ENCODE measurements at places on chromosomes 13 and 19.

- no peak for DNase-seq
Measured at GRCh38 chr13:46640843-46641242, 87.9 kb downstream of the LRCH1 start.

DNA sequence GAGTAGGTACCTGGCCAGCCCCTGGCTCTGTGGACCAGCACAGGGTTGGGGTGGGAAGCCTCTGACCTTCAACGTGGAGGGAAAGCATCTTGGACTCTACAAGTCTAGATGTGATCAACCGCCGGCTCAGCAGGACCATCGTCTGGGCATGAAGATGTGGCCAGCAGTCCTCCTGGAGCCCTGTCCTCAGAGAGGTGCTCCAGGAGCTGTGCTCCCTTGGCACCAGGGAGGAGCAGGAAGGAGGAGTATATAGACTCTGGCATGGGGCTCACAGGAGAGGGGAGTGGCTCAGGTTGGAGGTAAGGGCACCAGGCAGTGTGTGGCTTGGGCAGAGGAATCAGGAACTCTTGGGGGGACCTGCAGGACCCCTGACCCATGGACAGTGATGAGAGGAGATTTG, 18.3 kb upstream of the ISYNA1 start:
- no peak for DNase-seq

- no peak for DNase-seq
Measured at GRCh38 chr13:113531041-113531873, 40.7 kb upstream of the DCUN1D2 start.

GRCh38 chr13:51425410-51426042, 27.3 kb downstream of the INTS6 start:
- DNase-seq, result no peak

- peak; percentile 49 for DNase-seq
Measured at GRCh38 chr13:27997904-27998522, 9.5 kb upstream of the URAD start.

DNA sequence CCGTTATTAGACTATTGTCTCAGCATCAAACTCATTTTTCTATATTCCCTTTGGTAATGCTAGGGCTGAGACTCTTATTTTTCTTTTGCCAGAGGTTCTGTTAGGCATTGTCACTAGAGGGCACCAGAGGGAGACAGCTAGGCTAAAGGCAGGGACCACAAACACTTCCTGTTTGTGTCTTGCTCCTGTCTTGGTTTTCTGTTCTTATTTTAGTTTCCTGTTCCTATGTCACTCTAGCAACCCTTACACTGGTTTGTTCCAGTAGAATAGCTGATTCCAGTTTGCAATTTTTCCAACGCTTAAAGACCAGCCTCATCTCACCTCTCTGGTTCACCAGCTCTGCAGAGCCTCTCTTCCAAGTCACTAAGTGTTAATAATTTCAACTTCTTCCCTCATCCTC, 772.0 kb downstream of the DIAPH3 start:
- peak; percentile 65 for DNase-seq

- DNase-seq, result no peak
Measured at GRCh38 chr19:40413291-40413845, at the start of gene PRX. Gene PRX (minus strand): TSS chr19:40413378. CDS start chr19:40407932, 5,446 bp downstream.

DNA sequence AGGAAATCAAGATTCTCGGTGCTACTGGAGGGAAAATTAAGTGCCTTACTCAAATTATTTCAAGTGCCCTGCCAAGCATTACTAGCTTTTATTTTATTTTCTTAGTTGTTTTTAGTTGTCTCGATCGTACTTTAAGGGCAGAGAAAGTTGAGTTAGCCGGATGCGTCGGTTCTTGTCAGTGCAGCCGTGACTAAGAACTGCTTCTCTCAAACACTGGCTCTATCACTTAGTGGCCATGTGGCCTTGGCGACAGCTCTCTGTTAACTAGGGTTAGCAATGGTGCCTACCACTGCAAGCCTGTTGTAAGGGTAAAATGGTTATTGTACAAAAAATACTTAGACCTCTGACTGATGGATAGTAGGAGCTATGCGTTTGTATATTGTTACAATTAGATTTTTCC, 227.8 kb downstream of the KATNAL1 start:
- DNase-seq, result no peak

GRCh38 chr13:23081220-23081619, 99.6 kb upstream of the SGCG start:
- no peak for DNase-seq

GRCh38 chr13:100490692-100491091, 97.9 kb downstream of the GGACT start:
- peak; percentile 90 for DNase-seq

GRCh38 chr19:58128041-58128685, 22.4 kb downstream of the ZNF329 start:
- no peak for DNase-seq

GRCh38 chr19:57807541-57807940, 7.2 kb downstream of the ZNF552 start:
- no peak for DNase-seq

DNA sequence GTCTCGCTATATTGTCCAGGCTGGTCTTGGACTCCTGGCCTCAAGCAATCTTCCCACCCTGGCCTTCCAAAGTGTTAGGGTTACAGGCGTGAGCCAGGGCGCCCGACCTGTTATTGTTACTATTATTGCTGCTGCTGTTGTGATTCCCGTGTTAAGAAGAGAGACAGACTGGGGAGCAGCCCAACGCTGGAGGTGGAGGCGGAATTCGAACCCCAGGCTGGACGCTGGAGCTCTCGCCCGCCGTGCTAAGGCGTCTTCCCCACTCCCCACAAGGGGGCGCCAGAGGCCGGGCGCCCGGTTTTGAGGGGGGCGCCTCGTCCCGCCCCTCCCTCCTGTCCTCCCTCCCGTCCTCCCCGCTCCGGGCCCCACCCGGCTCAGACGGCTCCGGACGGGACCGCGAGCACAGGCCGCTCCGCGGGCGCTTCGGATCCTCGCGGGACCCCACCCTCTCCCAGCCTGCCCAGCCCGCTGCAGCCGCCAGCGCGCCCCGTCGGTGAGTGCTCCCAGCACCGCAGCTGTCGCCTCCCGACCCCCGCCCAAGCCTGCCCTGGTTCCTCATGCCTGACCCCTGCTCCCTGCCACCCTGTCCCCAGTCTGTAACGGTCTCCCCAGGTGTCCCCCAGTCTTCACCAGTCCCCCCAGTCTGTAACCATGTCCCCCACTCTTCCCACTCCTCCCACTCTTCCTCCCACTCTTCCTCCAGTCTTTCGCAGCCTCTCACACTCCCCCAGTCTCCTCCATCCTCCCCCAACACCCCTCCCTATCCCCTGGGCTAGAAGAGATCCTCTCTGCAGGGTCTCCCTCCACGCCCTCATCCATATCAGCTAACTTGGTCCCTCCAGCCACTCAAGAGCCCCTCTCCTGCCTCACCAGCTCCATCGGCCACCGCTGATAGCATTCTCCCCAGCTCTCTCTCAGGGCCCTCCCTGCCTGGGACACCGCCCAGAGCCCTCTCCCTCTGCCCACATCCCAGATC, at the start of gene EHD2:
TSS of gene EHD2 (plus strand) at position 377 of the 976 bp plus-strand sequence. CDS start 3,191 bp downstream, outside the sequence.
- no peak for DNase-seq

GRCh38 chr19:11437955-11438354, 2.5 kb downstream of the PRKCSH start:
- DNase-seq, result no peak

GRCh38 chr19:4742723-4743646, 19.3 kb upstream of the DPP9 start:
- DNase-seq, result no peak

GRCh38 chr13:69856331-69856730, 251.3 kb upstream of the ATXN8OS start:
- no peak for DNase-seq

DNA sequence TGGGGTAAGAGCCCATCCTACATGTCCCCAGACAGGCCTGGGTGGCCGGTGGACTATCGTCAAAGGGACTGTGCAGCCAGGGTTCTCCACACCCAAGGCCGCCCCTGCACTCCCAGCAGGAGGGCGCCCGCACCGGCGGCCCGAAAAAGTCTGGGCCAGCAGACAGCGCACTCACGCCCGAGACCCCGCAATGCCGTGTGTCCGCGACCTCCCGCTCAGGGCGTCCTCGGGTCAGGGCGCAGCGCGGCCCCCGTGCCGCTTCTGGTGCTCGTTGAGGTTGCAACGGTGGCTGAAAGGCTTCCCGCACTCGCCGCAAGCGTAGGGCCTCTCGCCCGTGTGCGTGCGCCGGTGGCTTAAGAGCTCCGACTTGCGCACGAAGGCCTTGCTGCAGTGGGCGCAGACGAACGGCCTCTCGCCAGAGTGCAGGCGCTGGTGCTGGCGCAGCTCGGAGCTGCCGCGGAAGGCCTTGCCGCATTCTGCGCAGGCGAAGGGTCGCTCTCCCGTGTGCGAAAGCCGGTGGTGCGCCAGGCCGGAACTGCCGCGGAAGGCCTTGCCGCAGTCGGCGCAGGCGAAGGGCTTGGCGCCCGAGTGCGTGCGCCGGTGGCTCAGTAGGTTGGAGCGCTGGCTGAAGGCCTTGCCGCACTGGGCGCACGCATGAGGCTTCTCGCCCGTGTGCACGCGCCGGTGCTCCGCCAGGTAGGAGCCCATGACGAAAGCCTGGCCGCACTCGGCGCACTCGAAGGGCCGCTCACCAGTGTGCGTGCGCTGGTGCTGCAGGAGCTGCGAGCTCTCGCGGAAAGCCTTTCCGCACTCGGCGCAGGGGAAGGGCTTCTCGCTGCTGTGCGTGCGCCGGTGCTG, 2.8 kb upstream of the A1BG start:
- DNase-seq, result no peak

- DNase-seq, result no peak
Measured at GRCh38 chr13:76879203-76879882, 6.9 kb downstream of the KCTD12 start.

DNA sequence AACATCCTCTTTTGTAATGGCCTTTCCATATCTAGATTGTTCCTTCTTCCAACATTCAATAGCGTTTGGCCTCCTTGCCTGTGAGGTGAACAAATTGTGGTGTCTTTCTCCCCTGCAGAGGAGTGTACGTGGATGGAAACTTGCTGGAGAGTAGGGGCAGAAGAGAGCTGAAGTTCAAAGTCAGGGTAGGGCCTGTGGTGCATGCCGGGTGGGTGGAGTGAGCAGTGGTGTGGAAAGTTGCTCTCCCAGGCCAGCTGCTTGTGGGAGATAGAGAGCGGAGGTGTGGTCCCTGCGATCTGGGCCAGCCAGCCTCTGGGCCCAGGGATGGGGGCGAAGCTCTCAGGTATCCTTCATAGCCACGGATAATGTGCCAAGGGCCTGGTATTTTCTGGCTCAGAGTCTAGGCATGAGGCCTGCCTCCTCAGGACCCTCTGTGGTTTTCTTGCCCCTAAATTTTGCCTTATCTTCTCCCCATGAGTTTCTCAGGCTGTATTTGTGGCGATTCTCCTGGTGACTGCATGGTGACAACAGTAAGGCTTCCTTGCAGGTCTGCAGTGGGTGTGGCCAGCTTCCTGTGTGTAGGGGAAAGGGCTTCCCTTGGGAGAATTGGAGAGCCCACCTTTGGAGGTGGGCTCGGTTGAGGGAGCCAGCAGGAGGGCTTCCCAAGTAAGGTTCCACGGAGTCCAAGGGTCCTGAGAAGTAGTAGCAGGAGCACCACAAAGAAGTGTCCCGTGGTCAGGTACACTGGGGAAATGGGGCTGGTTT, 6.7 kb downstream of the RGCC start:
- DNase-seq, result no peak

GRCh38 chr13:24261566-24261965, 47.8 kb upstream of the C1QTNF9 start:
- no peak for DNase-seq

DNA sequence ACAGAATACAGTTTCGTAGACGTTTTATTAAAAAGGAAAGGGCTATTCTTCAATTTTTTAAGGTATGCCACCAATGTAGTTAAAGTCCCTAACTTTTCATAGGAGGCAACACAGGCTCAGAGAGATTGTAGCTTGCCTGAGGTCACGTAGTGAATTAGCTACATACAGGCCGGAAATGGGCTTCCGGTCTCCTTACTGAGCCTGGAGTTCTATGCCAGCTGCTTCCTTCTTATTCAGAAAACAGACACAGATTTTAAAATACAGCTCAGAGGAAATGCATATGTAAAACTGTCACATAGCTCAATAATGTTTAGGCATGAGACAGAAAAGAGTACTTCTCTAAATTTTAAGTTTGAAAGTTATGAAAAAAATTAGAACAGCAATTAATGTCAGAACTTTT, 85.4 kb upstream of the TUBA3C start:
- no peak for DNase-seq

DNA sequence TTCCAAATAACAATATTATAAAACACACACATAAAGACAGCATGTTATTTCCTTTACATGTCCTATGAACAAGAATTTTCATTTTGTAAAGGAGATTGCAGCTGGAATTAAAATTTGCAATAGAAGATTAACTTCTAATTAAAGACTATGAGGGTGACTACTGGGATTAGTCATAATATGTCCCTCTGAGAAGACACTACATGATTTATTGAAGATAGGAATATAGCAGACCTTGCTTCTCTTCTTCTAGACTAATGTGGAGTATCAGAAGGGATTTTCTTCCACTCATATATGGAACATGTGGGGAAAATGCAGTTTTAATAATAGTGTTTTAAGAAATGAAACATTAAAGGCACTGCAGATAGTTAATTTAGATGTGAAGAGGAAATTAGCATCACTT, 177.8 kb downstream of the NALCN start:
- no peak for DNase-seq

DNA sequence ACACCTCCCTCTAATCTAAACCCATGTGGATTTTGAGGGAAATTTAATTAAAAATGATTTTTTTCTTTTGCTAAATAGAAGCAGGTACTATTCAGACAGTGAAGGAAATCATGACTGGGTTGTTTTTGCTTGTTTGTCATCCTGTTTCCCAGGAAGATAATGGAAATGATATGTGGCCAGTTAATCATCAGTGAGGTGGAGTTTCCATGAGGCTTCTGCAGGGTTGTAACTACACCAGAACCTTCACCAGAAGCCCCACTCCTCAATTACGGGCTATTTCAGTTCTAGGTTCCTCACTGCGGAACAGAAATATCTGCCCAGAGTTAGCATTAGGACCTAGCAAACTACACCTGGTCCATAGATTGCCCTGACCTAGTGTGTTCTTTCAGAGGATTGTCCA, 394.0 kb downstream of the DLEU7 start:
- DNase-seq, result no peak

DNA sequence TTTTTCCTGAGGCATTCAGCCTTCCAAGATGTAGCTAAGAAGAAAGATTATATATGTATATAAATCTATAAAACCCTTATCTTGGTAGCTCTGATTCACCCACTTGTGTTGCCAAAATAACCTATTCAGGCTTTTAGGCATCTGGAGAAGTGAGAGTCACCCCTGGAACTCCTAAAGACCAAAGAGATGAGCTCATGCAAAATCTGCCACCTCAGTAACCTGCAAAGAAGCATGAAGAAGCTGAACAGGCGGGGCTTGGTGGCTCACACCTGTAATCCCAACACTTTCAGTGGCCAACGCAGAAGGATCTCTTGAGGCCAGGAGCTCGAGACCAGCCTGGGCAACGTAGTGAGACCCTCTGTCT, 393.7 kb downstream of the FOXO1 start:
- DNase-seq, result no peak

GRCh38 chr19:33927789-33928457, 131.3 kb downstream of the KCTD15 start:
- no peak for DNase-seq

DNA sequence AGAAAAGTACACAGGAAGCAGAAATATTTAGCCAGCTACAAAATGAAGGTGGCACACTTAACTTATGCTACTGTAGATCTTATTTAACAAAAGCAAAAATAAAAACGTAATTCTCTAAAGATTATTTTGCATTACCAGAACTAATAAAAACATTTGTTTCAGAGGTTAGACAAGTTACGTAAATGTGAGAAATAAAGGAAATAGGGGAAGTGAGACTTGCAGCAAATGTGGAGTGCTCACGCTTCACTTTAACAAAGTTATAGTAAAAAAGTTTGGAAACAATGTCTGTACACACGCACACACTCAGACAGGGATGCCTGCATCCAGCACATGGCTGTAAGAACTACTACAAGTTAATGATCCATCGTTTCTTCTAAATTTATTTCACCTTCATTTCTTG, 83.7 kb downstream of the NALCN start:
- DNase-seq, result no peak
